Effector memory CD8-positive, alpha-beta T cell (primary cell): ENCODE measurements at places on chromosomes 13 and 19.

- no peak for DNase-seq
Observed at GRCh38 chr13:97113231-97114001, 108.7 kb upstream of the MBNL2 start.

DNA sequence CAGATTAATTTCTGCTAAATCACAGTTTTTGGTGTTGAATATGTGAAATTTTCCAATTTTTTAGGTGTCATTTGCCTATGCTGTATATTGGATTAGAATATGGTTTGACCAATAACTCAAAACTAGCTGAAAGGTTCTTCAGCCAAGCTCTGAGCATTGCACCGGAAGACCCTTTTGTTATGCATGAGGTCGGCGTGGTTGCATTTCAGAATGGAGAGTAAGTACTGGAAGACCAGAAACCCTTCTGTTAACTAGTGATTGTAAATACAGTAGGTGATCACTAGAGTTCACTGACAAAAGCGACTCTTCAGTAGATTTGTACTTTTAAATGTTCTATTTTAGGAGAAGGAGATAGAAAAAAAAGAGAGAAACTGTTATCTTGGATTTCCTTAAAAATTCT, 22.3 kb downstream of the CDC16 start:
- DNase-seq, result no peak

DNA sequence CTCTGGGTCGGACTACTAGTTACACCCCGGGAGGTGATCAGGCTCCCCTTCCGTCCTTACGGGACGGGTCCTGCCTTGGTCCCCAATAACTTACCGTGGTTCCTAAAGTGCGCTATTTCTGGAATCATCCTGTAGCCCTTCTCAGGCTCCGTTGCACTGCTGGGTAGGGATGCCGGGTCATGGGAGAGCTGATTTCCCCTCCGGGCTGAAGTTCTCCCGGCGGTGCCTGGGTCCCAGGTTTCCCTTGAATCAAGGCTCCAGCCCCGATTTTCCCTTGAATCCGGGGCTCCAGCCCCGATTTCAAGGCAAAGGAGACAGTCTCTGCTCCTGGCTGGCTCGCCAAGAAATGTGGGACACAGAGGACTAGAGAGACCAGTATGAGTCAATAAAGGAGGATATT, 43.4 kb downstream of the ZNF493 start:
- no peak for DNase-seq

GRCh38 chr19:38869160-38869835, 8.8 kb downstream of the RINL start:
- no peak for DNase-seq

DNA sequence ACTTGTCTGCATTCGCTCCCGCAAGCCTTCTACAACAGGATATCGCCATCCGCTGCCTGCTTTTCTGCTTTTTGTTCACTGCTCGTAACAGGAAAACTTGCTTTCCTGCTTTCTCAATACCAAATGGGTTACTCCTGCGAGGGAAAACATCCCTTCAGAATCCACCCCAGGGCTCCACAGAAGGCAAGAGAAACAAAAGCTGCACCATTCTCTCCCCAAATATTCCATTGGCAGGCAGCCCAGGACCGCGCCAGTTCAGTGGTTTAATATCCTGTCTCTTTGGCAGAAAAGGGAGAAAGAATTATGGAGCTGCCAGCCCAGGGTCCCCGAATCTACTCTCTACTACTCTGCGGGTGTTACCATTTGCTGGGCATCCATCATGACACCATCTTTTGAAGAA, 84.7 kb upstream of the DOCK9 start:
- DNase-seq, result no peak
